ENCODE measurements at places on chromosomes 3 and 15. TPM values are rescaled to one million over a fixed set of nuclear protein-coding genes. Genes with fewer than 3 reads are reported as not detected.

The SLC22A14 gene
- 0.58 TPM for total RNA-seq

The KATNBL1 gene
- 39.1 TPM for total RNA-seq

The FOXB1 gene
- total RNA-seq = 0.55 TPM

The CRYGS gene
- 1.8 TPM for total RNA-seq

The GXYLT2 gene
- 9.3 TPM for total RNA-seq

- DNase-seq = no peak
Measured at GRCh38 chr3:169871129-169871886, 1.6 kb upstream of the LRRC31 start.

GRCh38 chr15:100781061-100781960, 98.3 kb upstream of the ALDH1A3 start:
- DNase-seq = no peak

DNA sequence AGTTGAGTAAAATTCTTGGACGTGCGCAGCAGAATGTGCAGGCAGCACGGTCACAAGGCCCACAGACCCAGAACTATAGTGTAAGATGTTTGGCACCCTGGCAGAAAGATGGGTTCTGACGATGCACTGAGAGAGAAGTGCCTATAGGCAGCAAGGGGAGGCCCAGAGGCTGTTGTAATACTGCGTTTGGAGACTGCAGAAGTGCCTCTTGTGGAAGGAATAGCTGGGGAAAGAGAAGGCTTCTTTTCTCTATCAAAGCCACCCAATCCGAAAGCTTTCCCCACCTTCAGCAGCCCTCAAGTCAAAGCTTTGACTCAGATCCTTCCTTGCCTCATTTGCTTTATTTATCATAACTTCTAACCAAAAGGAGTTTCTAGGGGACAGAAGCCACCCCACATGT, 5.2 kb upstream of the SIN3A start:
- no peak for DNase-seq

DNA sequence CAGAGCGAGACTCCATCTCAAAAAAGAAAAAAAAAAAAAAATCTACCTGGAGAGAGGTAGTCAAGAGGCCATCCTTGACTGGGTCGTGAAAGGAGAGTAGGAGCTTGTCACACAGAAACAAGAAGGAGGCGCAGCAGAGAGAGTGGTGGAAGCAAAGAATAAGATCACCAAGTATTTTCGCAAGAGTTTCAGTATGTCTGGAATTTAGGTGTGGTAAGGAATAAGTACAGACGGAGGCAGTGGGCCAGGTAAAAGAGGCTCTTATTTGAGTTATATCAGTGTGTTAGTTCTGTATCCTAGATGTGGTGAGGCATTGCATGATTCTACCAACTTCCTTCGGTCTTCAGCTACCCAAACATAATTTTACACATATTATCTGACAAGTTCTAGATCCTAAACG, 14.6 kb upstream of the ATP10A start:
- DNase-seq = no peak

DNA sequence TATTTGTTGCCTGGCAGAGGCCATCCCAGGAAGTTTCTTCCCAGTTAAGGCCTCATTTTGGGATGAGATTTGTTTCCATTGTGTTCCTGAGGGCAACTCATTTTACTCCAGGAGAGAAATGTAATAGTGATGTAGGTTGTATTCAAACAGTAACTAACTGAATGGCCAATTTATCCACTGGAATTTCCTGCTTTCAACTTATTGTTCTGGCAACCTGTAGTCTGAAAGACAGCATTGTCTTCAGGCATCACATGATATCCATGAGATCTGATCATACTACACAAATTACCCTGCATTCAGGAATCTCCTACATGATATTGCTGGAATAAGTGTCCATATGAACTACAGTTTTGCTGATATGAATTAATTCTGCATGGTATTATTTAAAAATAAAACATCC, 79.5 kb upstream of the FGF7 start:
- DNase-seq = no peak

GRCh38 chr15:89088605-89089315, 504 bp downstream of the ABHD2 start:
- DNase-seq = no peak

DNA sequence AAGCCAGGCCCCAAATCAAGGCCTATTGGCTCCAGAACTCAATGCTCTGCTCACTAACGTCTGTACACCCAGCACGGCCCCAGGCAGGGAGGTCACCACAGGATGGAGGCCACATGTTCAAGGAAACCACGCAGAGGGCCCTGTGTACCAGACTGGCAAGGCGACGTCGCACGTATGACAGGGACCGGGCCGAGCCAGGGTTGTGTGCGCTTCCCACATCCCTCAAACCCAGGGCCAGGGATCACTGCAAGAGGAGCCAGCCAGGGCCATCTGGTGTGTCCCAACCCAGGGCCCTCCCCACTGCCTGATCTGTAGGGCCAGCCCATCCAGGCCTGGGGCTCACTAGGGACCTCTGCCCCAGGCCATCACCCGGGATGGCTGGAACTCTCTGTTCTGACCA, 62.0 kb downstream of the ZNF445 start:
- DNase-seq = no peak

DNA sequence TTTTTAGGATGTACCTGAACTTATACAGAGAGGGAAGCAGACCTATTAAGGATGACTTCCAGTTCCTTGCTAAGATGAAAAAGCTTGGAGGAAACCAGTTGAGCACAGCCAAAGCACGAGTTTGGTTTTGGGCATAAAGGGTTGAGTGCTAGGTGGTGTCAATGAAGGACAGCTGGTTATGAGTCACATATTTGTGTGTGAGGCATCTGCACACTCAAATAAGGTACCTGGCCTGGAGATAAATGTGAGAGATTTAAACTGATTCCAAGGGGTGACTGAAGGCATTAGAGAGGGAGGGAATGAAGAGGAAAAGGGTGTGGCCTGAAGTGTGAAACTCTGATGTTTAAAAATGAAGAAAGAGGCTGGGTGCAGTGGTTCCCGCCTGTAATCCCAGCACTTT, 486.7 kb downstream of the DIPK2A start:
- no peak for DNase-seq

DNA sequence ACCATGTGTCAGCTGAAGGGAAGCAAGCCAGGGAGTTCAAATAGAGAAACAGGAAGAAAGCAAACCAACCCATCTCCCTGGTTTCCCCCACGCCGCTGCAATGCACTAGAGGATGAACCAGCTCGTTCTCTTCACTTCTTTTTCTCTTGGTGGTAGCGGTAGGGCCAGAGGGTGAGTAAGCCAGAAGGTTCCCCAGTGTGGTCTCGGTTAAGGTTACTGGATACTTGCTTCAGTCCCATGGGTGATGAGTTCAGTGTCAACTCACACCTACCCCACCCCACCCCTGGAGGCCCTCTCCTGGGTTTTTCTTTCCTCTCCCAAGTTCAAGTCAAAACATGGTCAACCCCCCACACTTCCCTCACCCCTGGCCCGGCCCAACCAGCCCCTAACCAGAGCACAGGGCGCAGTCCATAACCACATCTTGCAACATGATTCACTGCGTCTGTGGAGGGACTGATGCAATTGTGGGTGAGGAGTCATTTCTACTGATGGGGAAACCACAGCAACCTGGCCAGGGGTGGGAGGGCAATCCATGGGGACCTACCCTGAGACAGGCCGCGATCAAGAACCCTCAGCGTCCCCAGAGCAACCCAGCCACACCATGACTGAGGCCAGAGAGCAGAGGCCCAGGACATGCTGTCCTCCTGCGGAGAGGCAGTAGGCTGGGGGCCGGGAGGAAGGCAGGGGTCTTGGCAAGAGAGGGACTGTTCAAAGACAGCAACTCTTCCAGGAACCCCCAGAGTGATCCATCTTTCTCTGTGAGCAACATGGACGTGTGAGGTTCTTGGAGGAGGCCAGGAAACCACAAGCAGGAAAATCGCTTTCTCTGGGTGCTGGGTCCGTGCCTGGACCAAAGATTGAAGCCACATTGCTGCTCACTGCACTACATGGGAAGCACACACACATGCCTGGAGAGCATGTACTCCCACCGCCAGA, 276.6 kb downstream of the UACA start:
- no peak for DNase-seq

GRCh38 chr3:61578667-61579367, 17.4 kb downstream of the PTPRG start:
- no peak for DNase-seq

DNA sequence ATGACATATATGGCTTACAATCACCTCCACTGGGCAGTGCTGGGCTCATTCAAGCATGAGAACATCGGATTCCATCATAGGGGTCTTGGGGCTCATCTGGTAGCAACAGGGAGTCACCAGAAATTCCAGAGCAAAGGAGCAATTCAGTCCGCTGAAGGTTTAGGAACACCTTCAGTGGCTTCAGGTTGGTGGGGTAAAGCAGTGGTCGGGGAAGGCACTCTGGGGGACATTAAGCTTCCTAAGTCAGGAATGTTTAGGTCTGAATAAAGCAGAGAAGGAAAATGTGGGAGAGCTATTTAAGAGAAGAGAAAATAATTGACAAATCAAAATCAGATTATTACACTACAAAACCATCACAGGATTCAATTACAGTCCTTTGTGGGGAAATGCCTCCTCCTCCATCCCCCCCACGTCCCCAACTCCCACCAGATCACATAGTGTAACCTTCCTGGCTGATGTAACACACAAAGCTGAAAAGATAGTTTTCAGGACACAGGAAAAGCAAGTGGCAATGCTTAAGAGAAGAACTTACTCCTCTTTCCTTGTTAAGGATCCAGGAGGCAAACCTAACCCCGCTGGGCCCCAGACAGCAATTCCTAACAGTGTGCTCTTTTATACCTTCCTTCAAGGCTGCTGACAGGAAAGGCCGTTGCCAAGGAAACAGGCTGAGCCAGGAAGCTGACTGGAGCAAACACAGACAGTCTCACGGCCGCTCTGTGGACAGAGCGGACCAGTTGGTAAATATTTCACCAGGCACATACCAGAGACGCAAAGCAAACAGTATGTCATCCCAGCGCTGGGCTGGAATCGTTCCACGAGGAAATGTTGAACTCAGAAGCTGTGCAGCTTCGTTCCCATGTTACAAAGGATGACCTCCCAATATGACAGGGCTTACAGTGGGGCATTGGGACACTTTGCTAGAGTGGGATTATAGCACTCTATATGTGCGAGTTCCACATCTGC, 57.5 kb upstream of the LMCD1 start:
- DNase-seq = peak; percentile 100

- no peak for DNase-seq
Measured at GRCh38 chr3:10522646-10523303, 17.4 kb upstream of the ATP2B2 start.

GRCh38 chr3:9831253-9831652, 12.6 kb downstream of the RPUSD3 start:
- no peak for DNase-seq

- DNase-seq = no peak
Measured at GRCh38 chr3:43686700-43687498, 3.8 kb upstream of the ABHD5 start.

DNA sequence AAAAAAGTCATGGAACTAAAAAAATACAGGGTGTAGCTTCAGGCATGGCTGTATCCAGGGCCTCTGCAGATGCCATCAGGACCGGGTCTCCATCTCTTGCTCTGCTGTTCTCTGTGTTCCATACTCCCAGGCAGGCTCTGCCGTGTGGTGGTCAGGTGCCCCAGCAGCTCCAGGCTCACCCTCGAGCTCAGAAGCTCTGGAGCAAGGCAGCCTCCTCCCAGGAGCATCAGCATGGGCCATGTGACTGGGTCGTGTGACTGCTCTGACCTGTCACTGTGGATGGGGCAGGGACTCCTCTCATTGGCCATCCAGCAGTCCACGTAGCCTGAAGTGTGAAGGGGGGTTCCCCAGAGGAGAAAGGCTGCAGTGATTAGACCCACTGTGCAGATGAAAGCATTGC, 8.5 kb downstream of the FBLN2 start:
- no peak for DNase-seq

DNA sequence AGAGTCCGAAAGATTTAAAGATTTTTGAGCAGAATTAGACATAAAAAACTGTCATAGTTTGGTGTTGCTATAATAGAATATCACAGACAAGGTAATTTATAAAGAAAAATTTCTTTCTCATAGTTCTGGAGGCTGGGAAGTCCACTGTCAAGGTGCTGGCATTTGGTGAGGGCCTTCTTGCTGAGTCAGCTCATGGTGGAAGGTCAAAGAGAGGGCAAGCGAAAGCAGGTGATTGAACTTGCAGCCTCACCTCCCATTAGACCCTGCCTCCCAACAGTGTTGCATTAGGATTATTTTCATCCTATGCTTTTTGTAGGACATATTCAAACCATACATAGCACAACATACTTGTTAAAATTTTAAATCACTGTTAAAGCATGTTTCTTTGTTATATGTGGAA, 9.9 kb downstream of the SELENOT start:
- DNase-seq = no peak

Measured in kidney epithelial cell (primary cell).